Activated naive CD8-positive, alpha-beta T cell treated with anti-CD3 and anti-CD28 coated beads, Interleukin-2, amount 10 ng/mL, durations not matched to agents 7 days and 5 days (primary cell): ENCODE measurements at places on chromosomes 2 and 18. TPM values are rescaled to one million over a fixed set of nuclear protein-coding genes. Genes with fewer than 3 reads are reported as not detected.

DNA sequence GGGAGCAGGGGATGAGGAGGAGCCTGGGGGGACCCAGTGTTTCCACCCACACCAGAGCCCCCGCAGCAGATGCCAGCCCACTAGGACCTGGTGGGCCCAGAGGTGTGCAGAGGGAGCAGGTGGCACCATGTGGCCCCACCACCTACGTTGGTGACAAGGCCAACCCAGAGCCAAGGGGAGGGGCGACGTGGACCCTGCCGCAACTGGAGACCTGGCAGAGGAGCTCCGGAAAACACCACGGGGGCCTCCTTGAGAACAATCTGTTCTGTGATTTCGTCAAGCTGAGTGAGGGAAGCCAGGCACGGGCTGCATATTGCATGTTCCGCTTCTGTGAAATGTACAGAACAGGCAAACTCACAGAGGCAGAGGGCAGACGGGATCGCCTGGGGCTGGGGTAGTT lies 49.1 kb upstream of the GPC1 start:
- H3K4me3 ChIP-seq, result no peak overlapping the region
- peaks cover 2% of the 10 kb centered on the region for H3K27me3 ChIP-seq
- H3K36me3 ChIP-seq, result no peaks in the 10 kb centered on the region
- DNase-seq, result no peak
- H3K27ac ChIP-seq, result no peak overlapping the region
- H3K4me1 ChIP-seq, result peaks cover 2% of the 10 kb centered on the region

EPG5 gene
- 33.5 TPM for total RNA-seq

GRCh38 chr2:37560241-37560848 lies 111.1 kb downstream of the CDC42EP3 start:
- H3K4me3 ChIP-seq, result no peak overlapping the region
- H3K27me3 ChIP-seq, result no peaks in the 10 kb centered on the region
- no peak for DNase-seq
- no peaks in the 10 kb centered on the region for H3K36me3 ChIP-seq

FOXI3 gene
- not detected for total RNA-seq

SOX11 gene
- total RNA-seq, result not detected

DNA sequence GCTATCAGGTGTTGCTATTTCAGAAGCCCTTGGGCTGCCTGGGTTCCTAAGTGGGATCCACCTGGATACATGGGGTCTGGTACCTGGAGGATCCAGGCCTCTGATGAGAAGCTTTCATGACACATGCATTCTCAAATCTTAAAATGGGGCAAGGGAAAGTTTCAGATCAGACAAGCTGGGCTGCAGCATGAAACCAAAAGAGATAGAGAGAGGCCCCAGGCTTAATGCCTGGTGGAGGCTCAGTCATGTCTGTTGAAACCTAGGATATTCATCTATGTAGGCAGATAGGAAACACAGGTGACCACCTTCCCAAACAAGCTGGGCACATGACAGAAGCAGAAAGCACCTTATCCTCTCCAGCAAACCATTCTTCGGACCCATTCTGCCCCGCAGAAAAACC lies 18.8 kb upstream of the PLB1 start:
- no peak overlapping the region for H3K27ac ChIP-seq
- H3K36me3 ChIP-seq, result no peaks in the 10 kb centered on the region
- no peak overlapping the region for H3K4me3 ChIP-seq
- no peak for DNase-seq
- peaks cover 12% of the 10 kb centered on the region for H3K27me3 ChIP-seq
- peaks cover 1% of the 10 kb centered on the region for H3K4me1 ChIP-seq

GRCh38 chr2:217950401-217950871 lies 52.4 kb downstream of the TNS1 start:
- peaks cover 15% of the 10 kb centered on the region for H3K4me1 ChIP-seq
- H3K27me3 ChIP-seq, result peaks cover 12% of the 10 kb centered on the region
- H3K4me3 ChIP-seq, result no peak overlapping the region

KCTD1 gene
- 4.1 TPM for total RNA-seq

DNA sequence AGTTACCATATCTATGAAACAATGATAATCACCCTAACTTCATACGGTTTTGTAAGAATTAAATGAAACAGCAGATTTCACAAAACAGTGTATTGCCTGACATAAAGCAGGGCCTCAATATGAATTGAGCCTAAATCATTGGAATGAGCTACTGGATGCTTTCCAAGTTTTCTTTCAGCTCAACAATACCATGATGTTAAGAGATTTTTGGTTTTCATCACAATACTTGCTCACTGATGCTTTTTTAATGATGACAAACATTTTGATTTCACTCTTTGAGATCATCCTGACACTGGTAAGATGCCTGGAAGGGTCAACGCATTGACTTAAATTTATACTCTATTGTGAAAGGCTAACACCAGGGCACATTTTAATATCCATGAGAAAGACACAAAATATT lies 377.5 kb downstream of the ZNF521 start:
- no peak for DNase-seq
- H3K36me3 ChIP-seq, result no peaks in the 10 kb centered on the region
- H3K27me3 ChIP-seq, result no peaks in the 10 kb centered on the region
- H3K4me3 ChIP-seq, result no peak overlapping the region
- H3K27ac ChIP-seq, result no peak overlapping the region

- H3K4me1 ChIP-seq, result peaks cover 47% of the 10 kb centered on the region
- peak overlapping the region; percentile 82 for H3K4me3 ChIP-seq
- peak; percentile 78 for DNase-seq
- H3K27me3 ChIP-seq, result no peaks in the 10 kb centered on the region
- H3K27ac ChIP-seq, result peak overlapping the region; percentile 95
- H3K36me3 ChIP-seq, result peaks cover 13% of the 10 kb centered on the region
Observed at GRCh38 chr2:25314514-25315315, 27.0 kb downstream of the DNMT3A start.

TOGARAM2 gene
- 5.2 TPM for total RNA-seq

- H3K36me3 ChIP-seq, result no peaks in the 10 kb centered on the region
- H3K27ac ChIP-seq, result no peak overlapping the region
- no peak overlapping the region for H3K4me3 ChIP-seq
- peaks cover 25% of the 10 kb centered on the region for H3K27me3 ChIP-seq
- no peak for DNase-seq
- no peaks in the 10 kb centered on the region for H3K4me1 ChIP-seq
Observed at GRCh38 chr2:842151-842803, 108.4 kb upstream of the SNTG2 start.

- peaks cover 17% of the 10 kb centered on the region for H3K27me3 ChIP-seq
- DNase-seq, result no peak
- peaks cover 6% of the 10 kb centered on the region for H3K4me1 ChIP-seq
Observed at GRCh38 chr18:74334242-74334893, 18.7 kb downstream of the C18orf63 start.

DNA sequence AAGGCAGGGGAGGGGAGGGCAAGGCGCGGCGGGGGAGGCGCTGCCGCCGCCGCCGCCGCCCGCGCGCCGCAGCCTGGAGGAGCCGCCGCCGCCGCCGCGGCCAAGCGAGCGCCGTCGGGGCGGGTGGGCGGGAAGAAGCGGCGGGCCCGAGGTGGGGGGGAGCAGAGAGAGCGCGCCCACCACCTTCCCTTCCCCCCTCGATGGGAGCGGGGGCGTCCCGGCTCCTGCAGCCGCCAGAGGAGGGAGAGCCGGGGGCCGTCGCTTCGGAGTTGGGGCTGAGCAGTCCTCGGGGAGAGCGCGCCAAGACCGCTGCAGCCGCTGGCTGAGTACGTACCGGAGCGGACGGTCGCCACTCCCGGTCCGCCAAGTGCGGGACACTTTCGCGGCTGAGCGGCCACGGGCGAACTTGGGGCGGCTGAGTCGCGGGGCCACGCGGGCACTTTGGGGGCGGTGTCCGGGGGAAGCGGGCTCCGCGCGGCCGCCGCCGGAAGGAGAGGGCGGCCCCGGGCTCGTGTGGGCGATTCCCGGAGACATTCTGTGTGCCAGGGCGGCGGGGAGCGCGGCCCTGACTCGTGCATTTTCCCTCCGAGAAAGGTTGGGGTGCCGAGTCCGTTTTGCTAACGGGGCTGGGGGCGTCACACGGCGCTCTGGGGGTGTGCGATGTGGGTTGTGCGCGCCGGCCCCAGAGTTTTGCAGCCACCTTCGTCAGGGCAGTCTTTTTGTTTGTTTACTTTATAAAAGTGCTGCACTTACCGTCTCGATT lies at the start of gene NAB1:
Gene NAB1, plus strand, starts transcription at position 49 of the 763 bp plus-strand sequence. CDS start 10,094 bp downstream, outside the sequence.
- DNase-seq, result peak; percentile 74
- H3K27me3 ChIP-seq, result peaks cover 5% of the 10 kb centered on the region
- no peaks in the 10 kb centered on the region for H3K36me3 ChIP-seq
- H3K27ac ChIP-seq, result peak within 1 kb of the TSS; percentile 84
- H3K4me3 ChIP-seq, result peak within 1 kb of the TSS; percentile 95

ADAM23 gene
- 3.1 TPM for total RNA-seq

CERKL gene
- total RNA-seq, result not detected

TRIM43 gene
- total RNA-seq, result not detected

DNA sequence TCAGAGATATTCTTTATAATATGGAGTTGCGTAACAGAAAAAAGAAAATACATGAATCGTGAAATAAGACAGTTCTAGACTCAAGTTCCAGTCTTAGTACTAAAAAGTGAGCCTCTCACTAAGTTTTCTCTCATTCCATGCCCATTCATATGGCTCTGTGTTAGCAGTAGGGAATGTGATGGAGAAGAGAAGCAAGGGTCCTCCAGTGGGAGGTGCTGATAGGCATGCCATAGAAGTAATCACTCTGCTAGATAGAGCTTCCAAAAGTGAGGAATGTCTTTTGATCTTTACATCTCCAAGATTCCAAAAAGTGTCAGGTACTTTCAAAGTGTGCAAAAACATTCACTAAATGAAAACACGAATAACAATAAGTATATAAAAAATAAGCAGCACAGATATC lies 678.4 kb downstream of the DCDC2C start:
- no peak for DNase-seq
- H3K4me1 ChIP-seq, result no peaks in the 10 kb centered on the region
- no peak overlapping the region for H3K4me3 ChIP-seq
- no peaks in the 10 kb centered on the region for H3K36me3 ChIP-seq

DNA sequence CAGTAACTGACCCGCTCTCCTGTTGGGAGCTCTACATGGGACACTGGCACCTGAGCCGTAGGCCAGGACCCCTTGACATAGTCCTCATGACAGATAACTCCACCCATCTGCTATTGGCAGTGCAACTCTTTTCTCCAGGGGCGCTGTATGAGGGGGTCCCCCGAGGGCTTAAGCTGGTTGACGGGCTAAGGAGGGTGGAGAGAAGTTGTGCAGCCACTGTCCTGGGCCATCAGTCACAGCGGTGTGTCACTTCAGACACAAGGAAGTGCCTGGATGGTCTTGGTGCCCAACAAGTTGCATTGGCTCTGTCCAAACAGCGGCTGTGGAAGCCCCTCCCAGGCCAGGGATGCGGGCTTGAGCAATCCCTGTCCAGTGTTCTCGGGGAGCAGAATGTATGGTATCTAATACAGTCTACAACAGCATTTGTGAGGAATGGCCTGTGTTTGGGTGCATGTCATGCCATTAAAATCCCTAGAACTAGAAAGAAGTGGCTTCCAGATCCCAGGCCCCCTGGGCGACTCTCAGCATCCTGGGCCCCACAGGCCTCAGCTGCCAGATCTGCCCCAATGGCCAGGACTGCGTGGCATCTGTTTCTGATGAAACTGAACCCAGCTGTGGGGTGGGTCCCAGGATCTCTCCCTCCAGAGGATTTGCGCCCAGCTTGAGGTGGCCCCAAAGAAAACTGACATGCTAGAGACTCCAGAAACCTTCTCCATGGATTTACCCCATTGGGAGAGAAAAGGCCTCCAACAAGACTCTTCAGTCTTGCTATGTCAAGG lies 23.3 kb downstream of the TTC32 start:
- H3K4me3 ChIP-seq, result no peak overlapping the region
- no peak overlapping the region for H3K27ac ChIP-seq
- peaks cover 1% of the 10 kb centered on the region for H3K4me1 ChIP-seq
- DNase-seq, result no peak

GRCh38 chr2:207967121-207967520 lies 58.2 kb downstream of the PLEKHM3 start:
- no peak overlapping the region for H3K27ac ChIP-seq
- no peaks in the 10 kb centered on the region for H3K27me3 ChIP-seq
- H3K36me3 ChIP-seq, result peaks cover 13% of the 10 kb centered on the region
- peaks cover 2% of the 10 kb centered on the region for H3K4me1 ChIP-seq
- H3K4me3 ChIP-seq, result no peak overlapping the region
- DNase-seq, result no peak

TEX44 gene
- total RNA-seq, result not detected

DNA sequence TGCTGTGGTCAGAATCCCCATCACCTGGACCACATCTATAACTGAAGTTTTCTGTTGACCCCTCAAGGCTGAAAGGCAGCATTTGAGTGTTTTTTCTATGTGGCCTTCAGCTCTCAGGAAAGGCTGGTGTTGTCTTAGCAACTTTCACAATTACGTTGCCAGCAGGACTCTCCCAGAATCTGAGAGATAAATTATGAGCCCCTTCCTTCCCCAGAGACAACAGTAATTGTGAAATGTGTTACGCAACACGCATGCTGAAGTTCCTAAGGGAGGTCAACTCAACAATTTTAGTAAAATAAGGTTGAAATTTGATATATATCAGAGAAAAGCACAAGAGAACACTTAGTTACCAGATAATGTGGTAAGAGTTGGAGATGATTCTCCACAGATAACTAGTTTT lies 216.5 kb upstream of the SLC8A1 start:
- no peaks in the 10 kb centered on the region for H3K36me3 ChIP-seq
- no peak overlapping the region for H3K4me3 ChIP-seq
- no peaks in the 10 kb centered on the region for H3K27me3 ChIP-seq
- H3K27ac ChIP-seq, result no peak overlapping the region
- H3K4me1 ChIP-seq, result no peaks in the 10 kb centered on the region

DNA sequence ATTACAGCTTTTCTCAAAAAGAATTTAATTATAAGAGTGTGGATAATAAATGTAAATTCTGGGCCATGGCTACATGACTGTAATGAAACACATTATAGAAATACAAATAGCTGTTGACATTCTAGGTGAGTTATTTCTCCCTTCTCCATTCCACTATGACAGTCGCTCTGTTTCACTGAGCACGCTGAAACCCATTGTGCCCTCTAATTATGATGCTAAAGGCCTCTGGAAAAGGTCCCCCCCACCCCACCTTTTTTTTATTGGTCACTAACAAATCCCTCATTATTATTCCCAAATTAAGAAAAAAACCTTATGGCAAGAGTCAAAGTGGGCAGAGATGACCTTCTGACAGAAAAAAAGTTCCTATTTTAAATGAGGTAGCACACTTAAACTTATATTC lies 285.0 kb upstream of the SIX3 start:
- H3K36me3 ChIP-seq, result no peaks in the 10 kb centered on the region
- no peaks in the 10 kb centered on the region for H3K27me3 ChIP-seq
- no peak overlapping the region for H3K27ac ChIP-seq
- no peaks in the 10 kb centered on the region for H3K4me1 ChIP-seq
- no peak for DNase-seq

DNA sequence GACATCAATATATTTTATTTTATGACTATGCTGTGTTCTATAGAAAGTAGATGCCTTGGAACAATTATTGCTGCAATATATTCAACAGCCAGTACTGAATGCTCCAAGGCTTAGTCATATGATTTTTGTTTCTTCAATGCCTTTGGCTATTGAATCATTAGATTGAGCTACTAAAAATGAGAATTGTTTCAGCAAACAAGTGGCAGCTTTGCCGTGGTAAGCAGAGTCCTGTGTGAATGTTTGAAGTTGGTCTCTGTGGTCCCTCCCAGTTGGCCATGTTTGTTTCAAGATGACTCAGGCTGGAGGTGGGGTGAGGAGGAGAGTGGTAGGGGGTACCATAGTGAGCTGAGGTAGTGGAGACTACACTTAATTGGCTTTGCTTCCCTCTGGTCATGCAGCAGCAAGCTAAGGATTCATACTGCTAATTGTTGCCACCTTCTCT lies 198.6 kb upstream of the EPAS1 start:
- no peak overlapping the region for H3K27ac ChIP-seq
- H3K36me3 ChIP-seq, result peaks cover 22% of the 10 kb centered on the region
- H3K4me3 ChIP-seq, result no peak overlapping the region
